CD8-positive, alpha-beta memory T cell (primary cell): ENCODE measurements at places on chromosomes 11 and 22. TPM values are rescaled to one million over a fixed set of nuclear protein-coding genes. Genes with fewer than 3 reads are reported as not detected.

DNA sequence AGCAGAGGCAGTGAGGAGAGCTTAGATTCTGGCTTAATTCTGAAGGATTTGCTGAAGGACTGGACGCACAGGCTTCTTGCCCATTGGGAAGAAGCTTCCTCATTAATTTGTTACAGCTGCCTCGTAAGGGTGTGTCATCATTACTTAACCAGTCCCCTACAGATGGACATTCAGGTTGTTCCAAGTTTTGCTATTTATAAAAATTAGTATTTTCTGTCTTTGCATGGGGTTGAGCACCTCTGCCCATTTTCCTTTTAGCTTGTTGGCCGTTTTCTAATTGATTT lies 38.1 kb downstream of the CAPN1 start:
- no peak for DNase-seq

The SCUBE1 gene
- total RNA-seq = 0.07 TPM

DNA sequence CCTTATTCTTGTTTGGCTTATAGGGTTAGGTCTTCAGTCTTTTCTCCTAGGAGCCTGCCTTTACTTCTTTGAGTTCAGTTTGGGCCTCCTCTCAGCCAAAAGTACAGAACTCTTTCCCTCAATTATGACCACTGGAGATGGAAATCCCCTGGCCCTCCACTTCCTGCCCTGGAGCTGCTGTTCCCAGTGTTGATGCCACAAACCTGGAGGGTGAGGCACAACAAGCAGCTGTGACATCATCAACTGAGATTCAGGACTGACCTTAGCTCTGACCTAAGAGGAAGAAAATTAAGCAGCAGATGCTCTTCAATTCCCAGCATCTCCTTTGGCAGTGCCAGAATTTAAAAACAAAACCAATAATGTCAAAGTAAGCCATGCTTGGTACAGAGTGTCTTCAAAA lies 3.0 kb downstream of the ABTB2 start:
- DNase-seq = no peak

DNA sequence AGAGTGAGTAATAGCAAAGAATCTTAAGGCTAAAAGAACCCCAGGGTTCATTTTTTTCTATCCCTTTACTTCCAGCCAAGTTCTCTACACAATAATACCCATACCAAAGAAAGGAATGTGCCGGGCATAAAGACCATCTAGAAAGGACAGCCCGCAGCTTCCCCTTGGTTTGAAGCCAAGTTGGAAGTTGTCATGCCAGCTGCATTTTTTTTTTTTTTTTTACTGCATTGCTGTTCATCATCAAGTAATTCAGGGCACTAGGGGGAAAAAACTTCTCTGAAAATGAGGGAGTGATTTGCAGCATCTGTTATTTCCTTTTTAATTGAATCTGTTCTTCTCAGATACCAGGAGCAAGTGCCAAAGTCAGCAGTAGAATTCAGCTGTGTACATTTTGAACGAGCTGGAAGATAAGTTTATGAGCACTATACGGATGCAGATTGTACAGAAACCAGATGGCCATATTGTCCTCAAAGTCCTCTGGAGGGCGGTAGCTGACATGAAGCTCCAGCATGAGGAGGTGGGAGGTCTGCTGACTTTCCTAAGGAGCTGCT lies 56.4 kb downstream of the UBASH3B start:
- DNase-seq = no peak

DNA sequence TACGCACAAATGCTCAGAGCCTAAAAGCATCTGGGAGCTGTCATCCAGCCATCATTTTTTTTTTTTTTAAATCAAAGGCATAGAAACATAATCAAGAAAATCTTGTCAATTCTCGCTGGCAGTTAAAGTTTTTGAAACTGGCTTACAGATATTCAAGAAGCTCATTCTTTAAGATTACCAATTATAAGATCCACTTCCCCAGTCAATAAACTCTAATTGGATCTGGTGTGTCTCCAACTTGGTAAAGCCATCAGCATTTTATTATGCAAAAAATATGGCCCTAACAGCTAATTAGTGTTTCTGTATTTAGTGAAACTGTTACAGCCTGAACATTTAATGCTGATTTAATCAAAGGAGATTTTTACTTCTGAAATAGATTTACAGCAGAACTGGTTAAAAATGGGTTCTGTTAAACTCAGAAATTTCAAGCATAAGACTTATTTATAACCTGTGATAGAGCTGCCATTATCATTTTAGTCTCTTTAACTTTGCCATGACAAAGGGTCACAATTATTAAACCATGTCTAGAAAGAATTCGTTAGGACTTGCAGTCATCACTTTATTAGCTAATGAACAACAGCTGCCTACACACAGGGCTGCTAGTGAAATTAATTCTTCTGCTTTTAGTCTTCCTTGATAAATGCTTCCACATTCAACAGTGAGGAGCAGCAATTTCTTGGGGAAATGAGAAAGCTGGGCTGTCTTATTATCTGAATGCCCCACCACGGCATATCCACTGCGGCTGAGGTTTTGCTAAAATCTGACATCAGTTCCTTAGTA lies 176.4 kb upstream of the PITPNB start:
- DNase-seq = no peak

The OR51B2 gene
- not detected for total RNA-seq

- no peak for DNase-seq
These were observed 8.3 kb downstream of the SF3A1 start for GRCh38 chr22:30348404-30348803.

The CCDC15 gene
- 3.6 TPM for total RNA-seq
